ENCODE measurements at places on chromosomes 7 and 10.

GRCh38 chr10:129770286-129770685 is 193.8 kb downstream of the EBF3 start:
- no peak for DNase-seq

DNA sequence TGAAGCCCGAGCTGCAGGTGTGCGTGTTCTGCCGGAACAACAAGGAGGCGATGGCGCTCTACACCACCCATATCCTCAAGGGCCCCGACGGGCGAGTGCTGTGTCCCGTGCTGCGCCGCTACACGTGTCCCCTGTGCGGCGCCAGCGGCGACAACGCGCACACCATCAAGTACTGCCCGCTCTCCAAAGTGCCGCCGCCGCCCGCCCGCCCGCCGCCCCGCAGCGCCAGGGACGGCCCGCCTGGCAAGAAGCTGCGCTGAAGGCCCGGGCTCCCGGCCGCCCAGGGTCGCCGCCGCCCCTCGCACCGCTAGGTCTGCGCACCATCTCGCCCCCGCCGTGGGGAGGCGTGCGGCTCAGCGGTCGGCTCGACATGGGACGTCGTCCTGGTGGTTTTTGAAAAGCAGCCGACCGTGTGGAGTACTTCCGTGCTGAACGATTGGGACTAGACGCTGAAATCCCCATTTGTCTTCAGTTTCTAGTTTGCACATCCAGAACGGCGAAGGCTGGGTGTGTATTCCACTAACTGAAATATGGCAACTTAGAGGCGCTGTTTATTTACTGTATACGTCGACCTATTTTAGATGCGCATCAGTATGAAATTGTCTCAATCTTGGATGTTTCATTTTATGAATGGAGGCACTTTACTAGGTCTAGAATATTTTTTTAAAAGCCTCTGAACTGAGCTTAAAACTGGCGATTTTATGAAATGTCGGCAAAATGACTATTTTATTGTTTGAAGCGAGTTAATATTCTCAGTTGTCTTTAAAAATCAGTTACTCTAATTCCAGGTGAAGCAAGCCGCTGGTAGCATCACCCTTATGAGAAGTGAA is 1.1 kb downstream of the NANOS1 start:
- no peak for DNase-seq

- DNase-seq: no peak
These were observed 209.9 kb upstream of the TBX20 start for GRCh38 chr7:35463751-35464150.

DNA sequence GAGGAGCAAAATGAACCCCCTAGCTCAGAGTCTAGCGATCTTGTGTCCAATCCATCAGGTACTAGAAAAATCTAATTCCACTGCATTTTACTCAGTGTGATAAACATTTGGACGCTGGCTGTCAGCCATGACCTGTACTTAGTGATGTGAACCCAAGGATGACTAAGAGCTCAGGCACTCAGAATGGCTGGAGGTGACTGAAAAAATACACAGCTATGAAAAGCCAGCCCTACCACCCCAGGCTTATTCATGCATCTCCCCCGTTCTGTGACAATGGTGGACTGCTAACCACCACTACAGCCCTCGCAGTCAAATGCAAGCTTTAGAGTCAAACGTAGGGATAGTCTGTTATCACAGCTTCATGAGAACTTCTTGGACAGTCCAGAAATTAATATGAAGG is 14.9 kb downstream of the AFAP1L2 start:
- no peak for DNase-seq

DNA sequence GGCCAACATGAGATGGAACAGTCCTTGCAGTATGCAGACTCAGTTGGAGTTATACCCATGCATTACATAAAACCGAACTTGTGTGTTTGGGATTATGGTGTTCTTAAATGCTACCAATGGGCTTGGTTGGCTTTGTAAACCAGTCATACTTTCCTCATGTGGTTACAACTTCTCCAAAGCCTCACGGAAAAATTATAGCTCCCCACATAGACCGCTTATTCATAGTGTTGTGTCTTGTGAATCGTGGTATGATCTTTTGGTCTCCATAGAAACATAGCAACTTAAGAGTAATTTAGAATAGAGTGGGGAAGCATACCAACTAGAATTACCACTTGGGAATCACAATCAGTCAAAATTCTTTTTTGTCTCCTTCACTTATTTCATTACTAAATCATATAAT is 112.3 kb upstream of the FZD1 start:
- DNase-seq: no peak

- DNase-seq: no peak
These were observed 119.3 kb upstream of the TCERG1L start for GRCh38 chr10:131430716-131431412.

DNA sequence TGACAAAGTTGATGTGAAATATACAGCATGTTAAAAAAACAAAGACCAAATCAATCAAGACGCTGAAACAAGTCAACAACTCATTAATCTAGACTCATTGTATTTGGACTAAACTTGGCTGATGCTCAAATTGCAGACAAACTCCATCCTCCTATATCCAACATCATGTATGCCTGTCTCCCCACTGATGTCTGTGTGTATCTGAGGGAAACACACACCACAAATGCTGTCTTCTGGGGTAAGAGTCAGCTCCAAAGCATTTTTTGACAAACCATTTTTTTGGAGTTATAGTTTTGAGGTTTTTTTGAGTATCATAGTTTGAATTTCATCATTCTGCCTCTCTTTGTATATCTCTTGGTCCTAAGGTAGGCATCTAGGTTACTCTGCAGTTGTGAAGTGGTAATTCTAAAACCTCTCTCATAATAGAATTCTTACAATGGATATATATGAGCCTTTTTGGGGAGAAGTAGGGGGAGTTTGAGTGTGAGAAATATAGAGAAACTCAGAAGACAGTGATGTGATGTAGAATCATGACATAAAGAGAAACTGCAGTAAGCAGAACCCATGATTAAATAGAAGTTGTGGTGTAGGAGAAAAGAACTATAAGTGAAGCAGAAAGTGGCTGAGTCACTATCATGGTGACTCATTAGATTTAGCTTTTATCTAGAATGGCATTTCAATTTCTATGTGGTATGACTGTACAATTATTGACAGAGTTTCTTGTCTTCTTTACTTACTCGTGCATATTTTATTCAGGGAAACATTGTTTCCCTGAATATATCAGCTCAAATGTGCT is 1531.1 kb upstream of the LRRTM3 start:
- DNase-seq: no peak

DNA sequence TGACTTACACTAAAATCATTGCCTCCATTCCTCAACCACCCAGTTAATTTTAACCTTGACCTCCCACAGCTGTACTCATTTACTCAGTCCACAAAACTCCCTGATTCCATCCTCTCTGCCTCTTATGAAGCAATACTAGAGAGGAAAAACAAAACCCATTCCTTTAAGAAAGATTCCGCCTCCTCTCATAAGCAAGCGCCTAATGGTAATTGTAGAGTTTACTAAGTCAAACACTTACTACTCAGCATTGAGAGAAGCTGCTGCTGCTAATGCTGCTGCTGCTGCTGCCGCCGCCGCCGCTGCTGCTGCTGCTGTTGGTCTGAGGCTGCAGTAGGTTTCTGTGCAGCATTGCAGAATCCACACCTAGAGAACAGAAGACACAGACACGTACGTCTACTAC is 2.1 kb upstream of the ADD3 start:
- DNase-seq: no peak

DNA sequence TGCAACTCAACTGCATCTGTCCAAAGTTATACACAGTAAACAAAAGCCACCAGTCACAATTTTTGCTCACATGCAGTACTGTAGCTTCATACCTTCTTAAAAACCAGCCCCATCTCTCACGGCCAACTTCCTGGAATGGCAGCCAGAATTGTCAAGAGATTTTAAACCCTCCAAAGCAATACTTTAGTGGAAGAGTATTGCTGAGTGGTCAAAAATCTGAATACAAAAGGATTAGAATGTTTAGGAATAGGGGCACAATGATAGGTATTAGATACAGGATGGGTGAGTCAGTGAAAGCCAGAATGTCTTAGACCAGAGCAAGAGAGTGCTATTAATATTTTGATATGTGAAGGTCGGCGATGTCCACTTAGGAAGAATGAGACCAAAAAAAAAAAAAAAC is 193.9 kb downstream of the AGMO start:
- DNase-seq: no peak

DNA sequence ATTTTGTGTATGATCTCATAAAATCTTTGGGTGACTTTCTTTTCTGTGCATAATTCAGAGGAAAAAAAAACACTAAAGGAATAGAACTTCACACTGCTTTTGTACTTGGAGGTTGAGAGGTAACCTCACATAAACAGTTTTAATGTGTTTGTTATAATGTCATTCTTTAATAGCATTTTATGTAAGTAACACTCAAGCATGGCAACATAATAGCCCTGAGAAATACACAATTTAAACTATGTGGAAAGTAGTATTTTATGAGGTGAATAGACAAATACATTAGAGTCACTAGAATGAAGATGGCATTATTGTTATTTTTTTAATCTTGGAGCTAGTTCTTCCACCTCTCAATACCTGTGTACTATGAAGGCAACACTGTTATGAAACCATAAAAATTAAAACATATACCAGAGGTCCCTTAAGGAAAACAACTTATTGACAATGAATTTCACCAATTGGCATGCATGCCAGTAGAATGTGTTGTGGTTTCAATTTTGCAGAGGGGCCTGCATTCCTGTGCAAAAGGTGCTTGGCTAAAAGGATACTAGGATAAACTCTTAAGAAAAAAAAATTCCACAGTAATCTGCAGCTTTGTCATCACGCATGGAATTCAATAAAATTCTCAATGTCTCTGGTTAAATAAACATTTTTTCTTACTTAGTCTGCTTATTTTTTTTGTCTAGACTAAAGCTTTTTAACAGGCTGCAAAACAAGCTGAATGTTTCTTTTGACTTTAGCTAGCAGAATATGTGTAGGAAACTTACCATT is 102.5 kb downstream of the CD36 start:
- DNase-seq: no peak

DNA sequence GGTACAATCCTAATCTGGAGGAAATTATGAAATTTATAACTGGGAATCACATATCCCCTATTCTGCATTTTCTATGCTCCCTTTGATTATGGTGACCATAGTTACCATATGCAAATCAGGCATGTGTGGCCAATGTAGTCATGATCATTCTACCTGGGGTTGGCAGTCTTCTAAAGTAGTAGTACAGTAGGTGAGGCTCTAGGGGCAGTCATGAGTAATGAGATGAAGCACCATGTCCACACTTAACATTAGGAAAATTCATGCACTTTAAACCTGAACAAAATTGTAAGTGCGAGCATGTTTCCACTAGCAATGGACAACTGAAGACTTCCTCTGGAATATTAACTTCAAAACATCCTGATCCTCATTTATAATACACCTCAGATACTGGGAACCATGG is 545.9 kb downstream of the SUGCT start:
- no peak for DNase-seq

DNA sequence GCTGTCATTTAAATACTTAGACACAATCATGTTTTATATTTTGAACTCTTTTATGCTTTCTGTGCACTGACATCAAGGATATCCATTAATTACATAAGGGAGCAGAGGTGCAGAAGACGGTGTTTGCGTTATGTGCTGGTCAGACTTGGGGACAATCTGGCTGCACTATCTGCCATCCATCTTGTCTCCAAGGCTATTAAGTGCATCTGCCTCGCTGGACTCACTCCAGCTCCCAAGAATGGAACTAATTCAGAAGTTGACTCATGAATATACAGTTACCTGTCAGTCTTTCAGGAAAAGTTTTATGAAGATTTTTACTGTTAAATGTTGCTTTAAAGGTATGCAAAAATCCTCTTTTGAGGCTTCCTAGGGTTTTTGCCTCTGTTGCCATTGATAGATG is 391.0 kb downstream of the SUGCT start:
- no peak for DNase-seq

DNA sequence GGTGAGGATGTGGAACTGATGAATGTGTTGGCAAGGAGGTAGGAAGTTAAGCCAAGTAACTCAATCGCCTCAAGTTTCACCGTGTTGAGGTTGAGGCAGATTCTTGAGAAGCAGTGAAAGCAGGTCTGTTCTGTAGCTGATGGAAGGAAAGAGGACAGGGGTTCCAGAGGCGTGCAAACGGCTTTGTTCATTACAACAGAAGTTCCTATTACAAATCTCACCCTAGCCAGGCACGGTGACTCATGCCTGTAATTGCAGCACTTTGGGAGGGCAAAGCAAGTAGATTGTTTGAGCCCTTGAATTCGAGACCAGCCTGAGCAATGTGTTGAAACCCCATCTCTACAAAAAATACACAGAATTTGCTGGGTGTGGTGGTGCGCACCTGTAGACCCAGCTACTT is 36.9 kb upstream of the PTF1A start:
- no peak for DNase-seq

- DNase-seq: no peak
These were observed 42.4 kb upstream of the FGL2 start for GRCh38 chr7:77242068-77242467.

DNA sequence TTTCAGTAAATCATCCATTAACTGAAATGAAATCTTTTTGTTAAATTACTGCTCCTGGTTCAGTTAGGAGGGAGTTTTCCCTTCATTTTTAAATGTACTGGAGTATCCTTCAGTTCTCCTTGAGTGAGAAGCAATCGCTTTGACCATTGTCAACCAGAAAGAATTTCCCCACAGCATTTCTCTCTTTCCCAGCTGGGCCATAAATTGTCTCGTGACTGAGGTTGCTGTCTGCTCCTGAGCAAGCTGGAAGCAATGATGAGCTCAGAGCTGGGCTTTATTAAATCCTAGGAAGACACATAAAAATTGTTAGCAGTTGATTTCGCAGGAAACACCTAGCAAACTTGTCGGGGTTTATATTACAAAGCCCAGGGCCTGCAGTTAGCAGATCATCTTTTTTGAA is 102.0 kb upstream of the INSYN2A start:
- no peak for DNase-seq

DNA sequence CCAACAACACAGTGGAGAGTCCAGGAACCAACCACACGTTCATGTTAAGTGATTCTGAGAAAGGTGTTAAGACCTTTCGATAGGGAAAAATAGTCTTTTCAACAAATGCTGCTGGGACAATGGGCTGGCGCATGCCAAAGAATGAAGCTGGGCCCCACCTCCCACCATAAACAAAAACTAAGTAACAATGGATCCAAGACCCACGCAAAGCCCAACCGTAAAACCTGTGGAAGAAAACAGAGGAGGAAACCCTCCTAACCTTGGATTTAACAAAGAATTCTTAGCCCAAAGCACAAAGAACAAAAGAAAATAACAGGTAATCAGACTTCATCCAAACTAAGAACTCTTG is 272.8 kb downstream of the ELFN1 start:
- no peak for DNase-seq

DNA sequence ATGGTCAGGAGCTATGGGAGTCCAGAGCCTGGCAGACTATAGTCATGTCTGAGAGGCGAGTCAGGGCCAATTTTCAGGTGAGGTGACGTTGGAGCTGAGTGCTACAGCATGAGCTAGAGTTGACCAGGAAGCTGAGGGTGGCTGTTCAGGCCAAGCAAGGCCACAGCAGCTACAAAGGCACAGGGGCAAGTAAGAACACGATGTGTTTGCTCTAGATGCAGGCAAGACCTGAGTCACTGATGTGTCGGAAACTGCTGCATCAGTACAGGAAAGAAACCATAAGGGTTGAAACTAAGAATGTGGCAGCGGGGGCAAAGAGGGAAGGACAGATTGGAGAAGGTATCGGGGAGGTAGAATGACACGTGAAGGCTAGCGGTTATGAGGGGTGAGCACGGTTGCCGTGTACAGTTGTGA is 11.8 kb upstream of the RRP12 start:
- no peak for DNase-seq
